ENCODE measurements at places on chromosomes 6 and 20.

- peak; percentile 63 for DNase-seq
These were observed 25.2 kb downstream of the DLL1 start for GRCh38 chr6:170265655-170266054.

DNA sequence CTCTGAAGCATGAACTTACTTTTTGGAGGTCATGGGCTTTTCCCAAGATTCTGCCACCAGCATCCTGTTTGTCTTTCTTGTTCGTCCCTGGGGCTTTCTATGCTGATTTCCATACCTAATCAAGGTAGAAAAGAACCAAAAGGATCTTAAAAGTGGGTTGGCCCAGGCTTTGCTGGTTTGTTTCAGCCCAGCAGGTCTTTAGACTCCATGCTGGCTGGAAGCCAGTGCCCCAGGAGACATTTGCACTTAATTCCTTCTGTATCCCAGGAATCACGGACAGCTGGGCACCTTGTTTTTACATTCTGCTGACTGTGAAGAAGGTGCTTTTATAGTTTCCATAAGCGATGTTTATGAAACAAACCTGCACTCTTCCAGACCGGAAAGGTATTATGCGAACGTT is 195.9 kb downstream of the CDH4 start:
- DNase-seq, result no peak

- DNase-seq, result peak; percentile 45
These were observed 551 bp downstream of the SYNCRIP start for GRCh38 chr6:85641897-85642773.

DNA sequence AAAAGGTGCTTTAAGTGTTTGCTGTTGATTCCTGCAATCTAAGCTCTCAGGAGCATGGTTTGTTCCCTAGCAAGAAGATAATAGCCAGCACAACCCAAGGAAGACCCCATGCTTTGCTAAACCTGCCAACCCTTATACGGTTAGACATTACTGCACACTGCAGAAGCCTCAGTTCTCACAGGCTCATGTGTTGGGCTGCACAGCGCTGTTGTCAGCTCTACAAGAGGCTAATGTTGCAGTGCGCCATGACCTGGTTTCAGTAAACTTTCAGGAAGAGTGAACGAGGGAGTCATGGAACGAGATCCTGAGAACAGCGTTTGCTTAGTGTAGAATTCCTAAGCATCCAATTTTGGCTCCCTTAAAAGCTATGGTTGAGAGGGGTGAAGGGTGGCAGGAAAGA is 218.5 kb downstream of the ARHGAP18 start:
- DNase-seq, result no peak

DNA sequence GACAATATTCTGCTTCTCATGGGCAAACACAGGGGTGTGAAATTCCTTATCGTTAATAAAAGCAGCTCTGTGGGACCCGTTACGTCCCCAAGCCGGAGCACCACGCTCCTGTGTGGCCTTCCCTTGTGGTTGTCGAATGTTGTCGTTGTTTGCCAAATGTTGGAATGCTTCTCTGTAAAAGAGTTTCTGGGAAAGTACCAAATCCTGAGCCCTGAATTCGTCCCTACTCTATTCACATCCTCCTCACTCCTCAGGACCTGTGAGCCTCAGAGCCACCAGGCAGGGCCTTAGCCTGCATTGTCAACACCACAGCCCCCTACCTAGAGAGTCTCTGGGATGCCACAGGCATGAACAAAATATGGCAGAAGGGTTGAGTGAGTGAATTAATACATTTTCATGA is 64.0 kb downstream of the THBS2 start:
- no peak for DNase-seq

DNA sequence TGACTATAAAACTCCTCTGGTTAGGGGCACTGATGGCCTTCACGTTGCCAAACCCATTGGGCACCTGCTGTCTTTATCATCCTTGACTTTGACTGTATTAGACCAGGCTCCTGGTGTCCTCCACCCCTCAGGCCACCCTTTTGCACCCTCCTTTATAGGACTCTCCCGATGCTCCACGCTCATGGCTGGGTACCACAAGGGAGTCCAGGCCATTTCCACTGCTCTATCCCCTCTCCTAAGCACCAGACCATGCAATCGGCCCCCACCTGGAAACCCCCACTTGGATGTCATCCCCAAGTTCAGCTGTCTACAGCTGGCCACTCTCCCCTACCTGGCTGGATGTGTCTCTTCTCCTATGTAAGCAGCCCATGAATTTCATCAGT is 115.2 kb downstream of the TOX2 start:
- DNase-seq, result no peak

DNA sequence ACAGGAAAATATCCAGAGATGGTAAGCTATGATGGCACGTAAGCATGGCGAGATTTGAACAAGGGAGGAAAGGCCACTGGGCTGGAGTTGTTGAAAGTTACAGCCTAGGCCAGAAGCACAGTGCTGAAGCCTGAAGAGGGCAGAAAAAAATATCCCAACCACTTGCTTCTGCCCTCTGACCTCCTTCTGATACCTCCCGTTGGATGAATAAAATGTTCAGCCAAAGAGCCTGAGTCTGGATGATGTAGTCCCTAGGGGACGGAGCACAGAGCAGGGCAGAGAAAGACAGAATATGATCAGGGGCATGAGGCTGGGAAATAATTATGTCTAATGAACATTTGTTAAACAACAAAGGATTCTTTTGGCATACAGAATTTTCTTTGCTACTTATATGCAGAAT is 19.7 kb downstream of the KLHL31 start:
- DNase-seq, result no peak

- no peak for DNase-seq
These were observed 17.1 kb downstream of the HLA-A start for GRCh38 chr6:29959467-29959866.

- no peak for DNase-seq
These were observed 34.6 kb upstream of the ADGRF1 start for GRCh38 chr6:47076422-47077344.

- no peak for DNase-seq
These were observed 9.1 kb downstream of the ETV7 start for GRCh38 chr6:36378243-36378920.

- DNase-seq, result no peak
These were observed 541.5 kb downstream of the CD83 start for GRCh38 chr6:14658886-14659561.

GRCh38 chr20:6506906-6507305 is 260.6 kb upstream of the BMP2 start:
- no peak for DNase-seq

GRCh38 chr20:42634156-42634555 is 555.5 kb downstream of the PTPRT start:
- DNase-seq, result no peak

DNA sequence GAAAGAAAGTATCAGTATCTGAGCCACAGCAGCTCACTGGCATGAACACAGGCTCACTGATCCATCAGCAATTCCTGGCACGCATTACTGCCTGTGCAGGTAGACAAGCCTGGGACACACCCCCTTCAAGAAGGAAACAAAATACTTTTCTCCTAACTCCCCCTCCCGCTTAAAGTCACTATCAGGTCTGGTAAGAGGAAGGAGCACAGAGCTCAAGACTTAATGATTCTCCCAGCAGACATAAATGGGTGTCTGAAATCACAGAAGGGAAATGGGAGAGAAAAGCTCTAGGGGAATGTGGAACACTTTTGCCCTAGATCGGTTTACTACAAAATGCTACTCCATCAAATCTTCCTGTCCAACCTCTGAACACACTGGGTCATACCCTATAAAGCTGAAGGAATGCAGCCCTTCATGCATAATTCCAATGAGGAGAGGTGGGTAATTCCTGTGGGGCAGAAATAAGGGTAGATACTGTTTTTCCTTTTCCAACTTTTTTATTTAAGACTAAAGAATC is at the start of gene ADGRF1:
Gene ADGRF1, minus strand, starts transcription at position 58 of the 517 bp plus-strand sequence. CDS start 13,271 bp downstream, outside the sequence.
- no peak for DNase-seq

GRCh38 chr6:73078908-73079610 is 146.2 kb downstream of the KHDC1L start:
- DNase-seq, result no peak

DNA sequence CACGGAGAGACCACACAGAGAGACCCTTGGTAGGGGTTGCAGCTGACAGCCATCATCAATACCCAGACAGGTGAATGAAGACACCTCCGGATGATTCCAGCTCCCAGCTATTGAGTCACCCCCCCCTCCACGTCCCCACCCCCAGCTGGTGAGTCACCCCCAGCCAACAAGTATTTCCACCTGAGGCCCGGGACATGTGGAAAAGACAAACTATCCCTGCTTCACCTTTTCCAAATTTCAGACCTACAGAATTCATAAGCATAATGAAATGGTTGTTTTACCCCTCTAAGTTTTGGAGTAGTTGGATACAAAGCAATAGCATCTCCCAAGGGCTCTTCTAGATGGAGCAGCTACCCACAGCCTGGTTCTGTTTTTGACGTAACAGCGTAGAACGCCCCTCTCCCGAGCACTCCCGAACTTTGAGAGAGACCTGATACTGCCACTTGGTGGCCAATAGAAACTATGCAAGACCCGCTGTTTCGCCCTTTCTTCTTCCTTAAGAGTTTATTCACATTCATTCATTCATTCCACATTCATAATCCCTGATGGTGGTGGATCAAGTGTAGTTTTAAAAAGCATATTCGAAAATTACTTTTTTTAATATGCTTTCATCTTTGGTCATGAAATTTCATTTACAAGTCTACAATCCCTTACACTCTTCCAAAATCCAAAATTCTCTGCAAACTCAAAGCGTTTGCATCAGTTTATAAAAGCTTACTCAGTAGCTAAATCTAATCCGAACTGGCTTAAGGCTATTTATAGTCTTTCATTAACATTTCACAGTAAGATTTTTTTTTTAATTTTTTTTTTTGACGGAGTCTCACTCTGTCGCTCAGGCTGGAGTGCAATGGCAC is 15.1 kb upstream of the PPP1R16B start:
- no peak for DNase-seq

- DNase-seq, result no peak
These were observed 10.1 kb downstream of the CDC5L start for GRCh38 chr6:44397424-44398164.

DNA sequence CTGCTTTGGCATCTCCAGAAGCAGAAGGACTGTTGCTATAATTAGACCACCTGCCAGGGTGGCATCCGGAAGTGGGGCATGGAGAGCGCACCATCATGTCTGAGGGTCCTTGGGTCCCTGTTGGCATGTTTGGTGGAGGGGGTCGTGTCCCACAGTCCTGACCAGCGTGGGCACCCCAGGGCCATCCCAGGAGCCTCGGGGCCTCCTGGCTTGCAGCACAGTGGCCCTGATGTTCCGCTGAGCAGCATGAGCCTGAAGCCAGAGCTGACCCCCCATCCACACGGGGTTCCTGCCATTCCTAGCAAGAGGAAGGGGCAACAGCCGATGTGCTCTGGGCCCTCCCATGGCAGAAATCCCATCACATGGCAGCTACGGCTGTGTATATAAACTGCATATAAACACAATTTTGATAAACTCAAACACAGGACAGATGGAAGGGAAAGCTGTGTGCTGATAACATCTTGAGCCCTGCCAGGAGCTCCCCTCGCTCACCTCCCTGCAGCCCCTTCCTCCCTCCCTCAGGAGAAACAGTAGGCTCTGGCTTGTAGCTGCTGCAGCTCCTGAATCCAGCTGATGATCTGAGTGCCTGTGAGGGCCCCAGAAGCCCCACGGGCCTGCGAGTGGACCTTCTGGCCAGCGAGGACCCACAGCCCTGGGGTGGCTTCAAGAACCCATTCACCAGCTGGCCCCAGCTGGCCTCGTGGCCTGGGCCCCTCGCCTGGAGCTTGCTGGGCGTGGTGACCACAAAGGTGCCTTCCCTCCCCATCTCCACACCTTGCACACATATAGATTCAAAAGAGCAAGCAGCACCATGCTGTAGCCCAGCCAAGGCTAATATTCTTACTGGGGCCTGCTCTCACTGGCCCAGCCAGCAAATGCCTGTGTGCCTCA is 321.6 kb downstream of the CDH4 start:
- no peak for DNase-seq

DNA sequence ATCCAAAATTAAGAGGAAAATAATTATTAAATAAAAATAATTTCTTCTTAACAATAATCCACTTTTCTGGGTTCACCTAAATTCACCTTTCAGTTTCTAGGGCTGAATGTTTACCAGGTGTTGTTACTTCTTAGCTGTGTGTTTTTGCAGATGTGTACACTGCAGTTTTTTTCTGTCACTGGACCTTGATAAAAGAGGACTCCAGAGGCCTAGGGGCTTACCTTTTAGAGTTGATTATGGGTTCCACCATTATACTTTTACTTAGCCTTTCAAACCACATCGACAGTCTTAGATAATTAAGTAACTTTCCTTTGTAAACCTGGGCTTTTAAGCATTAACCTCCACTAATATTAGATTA is 766.5 kb downstream of the BCKDHB start:
- DNase-seq, result no peak

- no peak for DNase-seq
These were observed 37.3 kb downstream of the PSMG4 start for GRCh38 chr6:3296078-3296477.

DNA sequence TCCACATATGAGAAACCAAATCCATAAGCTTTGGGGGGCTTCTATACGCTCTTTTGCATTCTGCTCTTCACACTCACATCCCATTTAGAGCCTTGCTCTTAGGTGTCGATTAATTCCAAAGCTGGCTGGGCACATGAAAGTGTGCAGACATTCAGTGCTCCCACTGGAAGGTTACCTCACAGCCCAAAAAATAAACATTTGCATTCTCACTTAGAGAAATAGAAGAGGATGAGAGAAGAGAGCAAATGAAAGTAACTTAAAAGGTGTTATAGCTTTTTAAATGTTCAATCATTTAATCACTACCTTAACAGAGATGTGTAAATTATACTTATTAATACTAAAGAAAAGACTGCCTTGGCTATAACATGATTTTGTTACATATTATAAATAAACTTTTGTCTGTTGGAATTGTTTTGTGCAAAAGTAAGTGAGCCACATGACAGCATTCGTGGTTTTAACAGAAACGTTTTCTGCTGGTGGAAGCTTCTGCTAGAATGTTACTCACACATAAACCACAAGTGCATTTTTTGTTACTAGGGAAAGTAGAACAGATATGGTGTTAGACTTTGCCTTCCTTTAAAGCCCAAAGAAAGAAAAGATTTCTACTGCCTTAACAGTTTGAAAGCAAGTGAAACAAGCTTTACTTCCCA is 116.7 kb downstream of the SIM1 start:
- no peak for DNase-seq

DNA sequence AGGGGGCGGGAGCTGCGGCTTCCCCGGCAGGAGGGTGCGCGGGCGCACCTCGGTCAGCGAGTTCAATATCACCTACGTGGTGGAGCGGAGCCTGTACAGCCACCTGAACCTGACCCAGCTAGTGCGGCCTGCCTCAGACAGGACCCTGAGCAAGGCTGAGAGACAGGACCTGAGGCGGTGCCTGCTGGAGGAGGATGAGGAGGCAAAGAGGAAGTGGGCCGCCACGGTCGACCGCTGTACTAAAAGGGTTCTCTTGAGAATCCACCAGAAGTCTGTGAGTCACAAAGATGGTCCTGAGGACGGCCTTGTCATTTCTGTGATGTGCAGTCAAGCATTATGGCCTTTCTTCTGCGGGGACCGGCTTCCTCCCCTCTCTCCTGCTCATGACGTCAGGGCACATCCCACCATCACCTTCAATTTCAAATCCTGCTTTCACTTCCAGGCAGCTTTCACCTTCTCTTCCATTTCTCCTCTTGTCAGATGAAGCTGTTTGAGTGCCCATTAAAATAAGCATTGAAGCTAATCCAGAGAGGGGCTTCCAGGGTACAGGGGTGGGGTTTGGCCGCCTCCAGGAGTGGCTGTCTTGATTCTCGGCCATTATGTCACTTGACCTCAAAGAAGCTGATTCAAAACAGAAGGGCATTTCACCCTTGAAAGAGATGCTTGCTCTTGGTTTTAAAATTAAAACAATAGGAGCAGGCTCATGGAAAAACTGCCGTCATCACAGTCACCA is 177.6 kb downstream of the SASH1 start:
- no peak for DNase-seq
